ENCODE measurements at places on chromosomes 3 and 15.

DNA sequence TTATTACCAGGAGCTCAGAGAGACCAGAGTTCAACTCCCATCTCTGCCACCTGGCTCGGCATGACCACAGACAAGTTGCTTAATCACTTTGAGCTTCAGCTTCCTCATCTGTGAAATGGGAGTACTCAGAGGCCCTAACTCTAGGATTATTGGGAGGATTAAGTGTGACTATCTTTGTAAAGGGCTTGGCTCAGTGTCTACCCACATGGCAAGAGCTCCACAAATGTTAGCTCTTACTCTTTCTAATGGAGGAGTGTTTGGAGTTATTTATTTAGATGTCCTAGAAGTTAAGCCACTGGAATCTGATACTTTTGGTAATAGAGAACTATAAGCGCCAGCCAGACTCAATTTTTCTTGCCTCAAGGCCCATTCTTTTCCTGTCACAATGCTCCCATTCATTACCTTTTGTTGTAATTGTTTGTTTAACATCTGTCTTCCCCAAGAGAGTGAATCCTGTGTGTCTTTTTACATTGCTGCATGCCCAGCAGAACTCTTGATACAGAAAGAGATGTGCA lies 12.3 kb upstream of the LMCD1 start:
- no peak for DNase-seq

DNA sequence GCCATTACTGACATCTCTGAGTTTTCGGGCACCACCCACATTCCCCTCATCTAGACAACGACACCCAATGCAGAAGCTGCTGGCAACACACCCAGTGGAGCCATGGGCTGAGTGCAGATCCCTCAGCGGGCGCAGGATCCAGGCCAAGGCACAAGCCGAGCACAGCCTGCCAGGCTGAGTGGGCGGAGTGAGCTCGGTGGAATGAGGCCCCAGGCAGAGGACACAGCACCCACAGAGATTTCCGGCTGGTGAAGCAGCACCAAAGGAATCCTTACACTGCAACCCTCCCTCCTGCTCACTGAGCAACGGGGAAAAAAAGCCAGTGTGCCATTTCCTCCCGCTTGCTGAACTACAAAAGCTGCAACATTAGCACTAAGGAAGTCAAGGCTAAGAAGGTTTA lies 34.3 kb downstream of the ZMAT3 start:
- DNase-seq = peak; percentile 30

- peak; percentile 31 for DNase-seq
Observed at GRCh38 chr15:71011503-71012155, 103.6 kb upstream of the THSD4 start.

- DNase-seq = no peak
Observed at GRCh38 chr3:55585856-55586255, 98.8 kb upstream of the WNT5A start.

DNA sequence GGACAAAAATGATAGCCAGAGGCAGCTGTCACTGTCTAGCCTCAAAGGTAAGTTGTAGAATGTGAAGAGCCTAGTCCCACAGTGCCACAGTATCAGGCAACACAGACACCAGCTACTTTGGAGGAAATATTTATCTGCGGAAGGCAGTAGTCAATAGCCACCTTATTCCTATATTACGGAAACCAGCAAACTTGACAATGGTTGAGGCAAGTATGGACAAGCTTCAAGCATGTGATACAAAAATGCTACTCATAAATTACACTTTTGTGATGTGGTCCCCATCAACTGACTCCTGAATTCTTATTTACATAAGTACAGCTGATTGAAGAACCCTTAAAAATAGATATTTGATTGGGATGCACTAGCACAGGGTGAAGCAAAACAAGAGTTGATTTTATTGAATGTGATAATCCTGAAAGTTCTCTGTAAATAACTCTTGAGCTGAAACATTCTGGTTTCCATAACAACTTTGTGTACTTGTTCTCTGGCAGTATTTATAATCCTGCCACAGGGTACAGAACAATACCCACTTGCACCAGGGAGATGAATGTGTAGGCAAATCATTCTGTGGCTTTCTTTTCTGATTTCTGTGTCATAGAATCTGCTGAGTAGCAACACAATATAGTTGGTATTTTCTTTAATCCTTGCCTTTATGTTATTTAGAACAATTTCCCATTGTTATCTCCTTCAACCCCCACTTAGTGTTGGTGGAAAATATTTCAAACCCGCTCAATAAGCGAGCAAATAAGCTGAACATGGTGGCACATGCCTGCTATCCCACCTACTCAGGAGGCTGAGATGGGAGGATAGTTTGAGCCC lies at the start of gene ANKUB1:
ANKUB1 (minus strand) TSS at position 103 of the 819 bp plus-strand sequence. CDS start 188 bp downstream, outside the sequence.
- no peak for DNase-seq

GRCh38 chr3:43162230-43163084 lies 56.6 kb upstream of the POMGNT2 start:
- no peak for DNase-seq

DNA sequence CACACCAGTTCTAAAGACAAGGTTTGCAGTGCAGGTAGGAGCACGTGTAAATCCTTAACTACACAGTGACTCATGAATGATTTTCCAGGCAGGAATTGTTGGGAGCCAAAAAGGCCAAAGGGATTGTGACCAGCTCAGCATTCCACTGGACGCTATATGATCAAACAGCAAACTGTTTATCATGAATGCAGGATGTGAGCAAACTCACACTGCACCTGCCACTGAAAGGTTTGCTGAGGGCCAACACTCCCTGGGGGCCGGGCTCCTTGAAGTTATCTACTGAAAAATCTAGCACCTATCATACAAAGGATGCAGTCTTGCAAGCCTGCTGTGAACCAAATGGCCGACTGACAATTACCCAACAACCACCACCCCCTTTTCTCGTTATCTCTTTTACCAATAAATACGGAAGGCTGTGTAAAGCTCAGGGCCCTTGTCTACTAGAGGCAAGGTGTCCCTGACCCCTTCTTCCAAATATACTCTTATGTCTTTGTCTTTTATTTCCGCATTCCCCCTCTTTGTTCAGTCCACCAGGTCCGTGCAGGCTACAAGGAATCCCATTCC lies 11.5 kb upstream of the DNASE1L3 start:
- no peak for DNase-seq

GRCh38 chr3:186110975-186111974 lies 2.4 kb upstream of the ETV5 start:
- no peak for DNase-seq

GRCh38 chr3:64303401-64303800 lies 78.1 kb upstream of the PRICKLE2 start:
- DNase-seq = no peak

- DNase-seq = no peak
Observed at GRCh38 chr3:19596408-19596807, 337.6 kb downstream of the EFHB start.

- no peak for DNase-seq
Observed at GRCh38 chr3:21409401-21409800, 341.6 kb downstream of the ZNF385D start.

- DNase-seq = no peak
Observed at GRCh38 chr15:101237251-101237650, 14.6 kb downstream of the CHSY1 start.

DNA sequence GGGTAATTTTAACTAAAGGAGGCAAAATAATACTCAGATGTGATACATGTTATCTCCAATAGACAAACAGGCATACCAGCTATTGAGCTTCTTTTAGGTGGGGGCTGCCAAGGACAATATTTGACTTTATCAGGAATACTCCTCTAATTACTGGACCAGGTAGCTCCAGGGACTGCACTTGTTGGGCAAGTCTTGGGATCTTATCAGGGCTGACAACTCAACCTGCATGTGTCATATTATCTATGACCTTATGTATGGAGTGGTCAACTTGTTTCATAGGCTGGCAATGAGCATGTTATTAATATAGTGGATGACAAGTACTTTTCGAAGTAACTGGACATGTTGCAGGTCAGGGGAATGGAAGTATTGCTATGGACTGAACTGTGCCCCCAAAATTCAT lies 15.0 kb upstream of the ZNF445 start:
- no peak for DNase-seq

DNA sequence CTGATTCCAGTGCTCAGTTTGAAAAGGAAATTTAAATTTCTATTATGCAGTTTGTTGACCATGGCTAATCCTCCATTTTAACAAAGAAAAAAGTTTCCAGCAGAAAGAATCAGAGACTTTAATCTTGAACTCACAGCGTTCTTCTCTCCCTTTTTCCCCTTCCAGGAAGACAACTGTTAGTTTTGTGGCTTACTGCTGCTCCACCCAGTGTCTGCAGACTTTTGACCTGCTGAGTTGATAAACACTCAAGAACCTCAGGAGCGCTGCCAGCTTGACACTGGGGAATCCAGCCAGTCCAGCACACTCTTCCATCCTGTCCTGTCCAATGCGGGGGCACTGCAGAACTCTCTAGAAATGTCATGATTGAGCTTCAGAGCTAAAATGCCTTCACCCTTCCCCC lies 134.6 kb downstream of the LRRC28 start:
- no peak for DNase-seq

GRCh38 chr15:41115161-41115651 lies 874 bp downstream of the INO80 start:
- DNase-seq = no peak

- DNase-seq = no peak
Observed at GRCh38 chr3:172591876-172592771, 68.9 kb upstream of the TNFSF10 start.

DNA sequence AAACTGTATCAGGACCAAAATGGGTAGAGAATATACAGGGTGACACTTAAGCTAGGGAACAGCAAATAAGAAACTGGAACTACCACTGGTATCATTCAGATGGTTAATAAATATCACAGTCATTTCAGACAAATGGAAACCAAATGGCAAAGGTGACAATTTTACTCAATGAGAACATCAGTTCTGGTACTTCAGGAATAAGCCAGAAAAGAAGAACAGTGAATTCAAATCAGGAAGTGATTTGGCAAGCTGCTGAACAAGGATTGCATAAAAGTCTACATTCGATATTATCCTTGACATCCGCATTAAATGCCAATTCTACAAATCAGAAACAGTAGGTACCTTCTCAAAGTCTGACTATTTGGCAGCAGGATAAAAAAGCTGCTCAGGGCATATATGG lies 23.5 kb upstream of the STIMATE start:
- no peak for DNase-seq

DNA sequence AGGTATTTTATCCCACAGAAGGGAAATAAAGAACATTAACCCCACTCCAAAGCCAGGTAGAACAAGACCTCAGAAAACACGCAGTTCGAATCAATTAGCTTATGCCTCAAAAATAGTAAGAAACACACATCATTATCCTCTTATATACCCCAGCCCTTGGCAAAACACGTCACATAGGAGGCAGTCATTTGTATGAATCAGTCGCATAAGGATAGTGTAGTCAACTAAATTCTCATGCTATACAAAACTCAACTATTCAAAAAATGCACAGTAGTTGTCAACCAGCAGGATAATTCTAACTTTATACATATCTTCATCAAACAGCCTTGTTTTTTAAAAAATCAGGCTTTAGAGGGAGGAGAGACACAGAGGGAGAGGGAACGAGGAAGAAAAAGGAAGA lies 298.4 kb downstream of the FOXP1 start:
- no peak for DNase-seq

DNA sequence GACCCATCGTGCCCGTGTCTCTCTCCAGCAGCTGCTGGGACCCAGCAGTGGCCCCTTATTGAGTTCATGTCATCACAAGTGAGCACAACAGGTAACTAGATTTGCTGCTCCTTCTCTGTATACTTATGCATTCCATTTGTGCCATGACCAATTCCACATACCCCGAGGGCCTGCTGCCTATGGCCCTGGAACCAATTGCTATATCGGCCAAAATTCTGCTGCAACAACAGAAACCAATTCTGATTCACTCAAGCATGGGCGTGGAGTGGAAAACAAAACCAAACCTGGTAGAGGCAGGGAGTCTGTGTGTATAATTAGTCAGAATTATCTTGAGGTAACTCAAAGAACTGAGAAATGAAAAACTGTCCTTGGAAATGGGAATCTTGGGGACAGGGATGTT lies 516.6 kb downstream of the EPHB1 start:
- no peak for DNase-seq

DNA sequence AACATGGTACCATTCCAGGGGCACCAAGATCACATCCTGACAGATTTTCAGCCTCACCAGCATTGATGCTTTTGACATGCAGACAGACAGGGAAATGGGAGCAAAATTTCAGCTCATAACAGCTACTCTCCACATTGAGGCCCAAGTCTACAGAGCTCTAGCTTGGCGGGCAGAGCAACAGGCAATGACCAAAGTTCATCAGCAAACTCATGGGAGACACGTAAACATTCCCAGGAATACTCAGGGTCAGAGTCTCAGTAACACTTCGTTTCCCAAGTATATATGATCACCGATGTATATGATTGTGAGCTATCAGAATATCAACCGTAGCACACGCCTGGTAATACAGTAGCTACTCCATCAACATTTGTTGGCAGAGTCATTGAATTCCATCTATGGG lies 59.2 kb upstream of the SLC24A5 start:
- no peak for DNase-seq

GRCh38 chr3:162702768-162703385 lies 1206.3 kb downstream of the OTOL1 start:
- DNase-seq = no peak

DNA sequence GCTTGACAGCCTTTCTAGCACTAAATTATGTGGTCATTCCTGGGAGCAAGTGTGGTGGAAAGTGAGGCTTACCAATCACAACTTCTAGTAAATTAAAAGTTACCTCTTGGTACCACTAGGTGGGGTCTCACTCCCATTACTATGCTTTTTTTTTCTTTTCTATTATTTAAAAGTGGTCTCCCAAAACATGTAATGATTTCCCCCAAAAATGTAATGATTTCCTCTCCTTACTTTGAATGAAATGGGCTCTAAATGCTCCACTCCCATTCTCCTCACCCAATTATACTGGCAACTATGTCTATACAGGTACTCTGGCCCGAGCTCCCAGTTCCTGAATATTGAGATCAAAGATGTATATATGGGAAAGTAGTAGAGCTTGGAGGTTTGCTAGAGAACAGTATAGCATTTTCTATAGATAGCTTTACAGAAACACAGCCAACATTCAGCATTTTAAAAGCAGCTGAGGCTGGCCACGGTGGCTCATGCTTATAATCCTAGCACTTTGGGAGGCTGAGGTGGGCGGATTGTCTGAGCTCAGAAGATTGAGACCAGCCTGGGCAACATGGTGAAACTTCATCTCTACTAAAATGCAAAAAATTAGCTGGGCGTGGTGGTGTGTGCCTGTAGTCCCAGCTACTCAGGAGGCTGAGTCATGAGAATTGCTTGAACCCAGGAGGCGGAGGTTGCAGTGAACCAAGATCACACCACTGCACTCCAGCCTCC lies 70.9 kb downstream of the DCUN1D1 start:
- DNase-seq = peak; percentile 45

GRCh38 chr3:79306934-79307570 lies 460.7 kb downstream of the ROBO1 start:
- no peak for DNase-seq
